HCT116 (cell line): ENCODE measurements at places on chromosomes 7 and 10. TPM values are rescaled to one million over a fixed set of nuclear protein-coding genes. Genes with fewer than 3 reads are reported as not detected.

SPOCK2 gene
- 1.1 TPM for total RNA-seq

BRI3 gene
- 102 TPM for total RNA-seq

COL17A1 gene
- total RNA-seq: 3.5 TPM

MAGI2 gene
- total RNA-seq: 0.22 TPM

NDUFB2 gene
- 143 TPM for total RNA-seq

- H3K27ac ChIP-seq: no peak overlapping the region; the same call in 1 of the 2 replicates
- DNase-seq: peak; percentile 72
- H3K27me3 ChIP-seq: peaks cover 12% of the 10 kb centered on the region; the same call in 1 of the 2 replicates
- no peaks in the 10 kb centered on the region for H3K36me3 ChIP-seq
These were observed 96.7 kb downstream of the HTR5A start for GRCh38 chr7:155166673-155167370.

DNA sequence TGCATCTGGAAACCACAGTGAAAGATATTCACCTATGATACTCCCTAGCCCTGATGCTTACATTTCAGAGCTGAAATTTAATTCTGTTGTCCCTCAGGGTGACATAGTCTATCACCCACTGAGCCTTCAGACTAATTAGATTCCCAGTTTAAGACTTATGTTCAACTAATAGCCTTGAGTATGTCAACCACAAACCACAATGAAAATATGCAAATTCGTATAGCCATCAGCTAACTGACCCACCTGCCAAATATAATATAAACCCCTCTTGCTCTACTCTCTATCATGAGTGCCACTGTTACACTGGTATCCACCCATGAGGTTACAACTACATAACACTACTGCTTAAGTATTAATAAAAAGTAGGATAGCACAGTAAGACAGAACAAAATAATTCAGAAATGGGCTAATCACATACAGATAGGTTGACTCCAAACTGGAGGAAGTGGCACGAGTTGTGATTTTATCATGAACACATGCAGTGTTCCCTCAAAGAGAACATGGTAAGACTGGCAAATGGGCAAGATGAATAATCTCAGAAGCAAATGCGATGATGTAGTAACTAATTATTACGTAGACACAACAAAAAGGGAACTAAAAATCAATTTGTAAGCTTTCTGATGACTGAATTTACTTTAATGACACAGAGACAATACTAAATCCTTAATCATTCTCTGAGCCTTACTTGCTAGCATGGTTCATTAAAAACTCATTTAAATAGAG is 290.6 kb downstream of the PARD3 start:
- DNase-seq: no peak
- H3K27me3 ChIP-seq: no peaks in the 10 kb centered on the region
- H3K4me3 ChIP-seq: no peak overlapping the region
- H3K36me3 ChIP-seq: no peaks in the 10 kb centered on the region

GRCh38 chr10:96829029-96829773 is 2.9 kb upstream of the LCOR start:
- H3K4me3 ChIP-seq: no peak overlapping the region
- H3K27ac ChIP-seq: no peak overlapping the region
- no peaks in the 10 kb centered on the region for H3K27me3 ChIP-seq
- DNase-seq: no peak
- no peaks in the 10 kb centered on the region for H3K36me3 ChIP-seq

DNA sequence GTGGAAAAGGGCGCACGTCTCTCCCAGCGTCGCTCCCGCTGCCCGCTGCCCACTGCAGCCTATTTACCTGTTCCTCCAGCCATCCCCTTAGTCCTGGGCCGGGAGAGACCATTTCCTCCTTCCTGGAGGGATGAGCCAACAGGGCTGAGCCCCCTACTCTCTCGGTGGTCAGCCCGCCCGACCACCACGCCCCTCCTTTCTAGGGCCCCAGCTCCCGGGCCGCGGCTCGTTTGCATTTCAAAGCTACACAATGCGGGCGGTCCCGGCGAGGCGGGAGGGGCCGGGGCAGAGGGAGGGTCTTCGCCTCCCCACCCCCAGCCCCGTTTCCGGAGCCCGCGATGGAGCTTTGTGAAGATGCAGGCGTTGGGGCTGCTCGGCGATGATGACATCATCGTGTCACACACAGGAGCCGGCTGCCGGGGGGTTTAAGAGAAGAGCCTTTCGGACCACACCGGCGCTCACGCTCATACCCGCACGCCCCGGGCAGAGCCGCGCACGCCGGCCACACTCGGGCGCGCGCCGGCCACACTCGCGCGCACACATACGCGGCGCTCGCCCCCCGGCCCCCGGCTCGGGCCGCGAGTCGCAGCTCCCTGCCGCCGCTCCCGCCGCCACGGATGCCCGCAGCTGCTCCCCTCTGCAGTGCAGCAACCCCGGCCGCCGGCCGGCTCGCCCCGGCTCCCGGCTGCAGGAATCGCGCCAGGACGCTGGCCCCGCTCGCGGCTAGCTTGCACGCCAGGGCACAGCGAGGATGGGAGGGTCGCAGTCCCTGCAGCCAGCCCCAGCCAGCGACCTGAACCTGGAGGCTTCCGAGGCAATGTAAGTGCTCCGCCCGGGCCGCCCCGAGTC is 107.7 kb upstream of the BTBD16 start:
- H3K27ac ChIP-seq: no peak overlapping the region
- no peak for DNase-seq
- H3K36me3 ChIP-seq: no peaks in the 10 kb centered on the region
- no peaks in the 10 kb centered on the region for H3K27me3 ChIP-seq

DNA sequence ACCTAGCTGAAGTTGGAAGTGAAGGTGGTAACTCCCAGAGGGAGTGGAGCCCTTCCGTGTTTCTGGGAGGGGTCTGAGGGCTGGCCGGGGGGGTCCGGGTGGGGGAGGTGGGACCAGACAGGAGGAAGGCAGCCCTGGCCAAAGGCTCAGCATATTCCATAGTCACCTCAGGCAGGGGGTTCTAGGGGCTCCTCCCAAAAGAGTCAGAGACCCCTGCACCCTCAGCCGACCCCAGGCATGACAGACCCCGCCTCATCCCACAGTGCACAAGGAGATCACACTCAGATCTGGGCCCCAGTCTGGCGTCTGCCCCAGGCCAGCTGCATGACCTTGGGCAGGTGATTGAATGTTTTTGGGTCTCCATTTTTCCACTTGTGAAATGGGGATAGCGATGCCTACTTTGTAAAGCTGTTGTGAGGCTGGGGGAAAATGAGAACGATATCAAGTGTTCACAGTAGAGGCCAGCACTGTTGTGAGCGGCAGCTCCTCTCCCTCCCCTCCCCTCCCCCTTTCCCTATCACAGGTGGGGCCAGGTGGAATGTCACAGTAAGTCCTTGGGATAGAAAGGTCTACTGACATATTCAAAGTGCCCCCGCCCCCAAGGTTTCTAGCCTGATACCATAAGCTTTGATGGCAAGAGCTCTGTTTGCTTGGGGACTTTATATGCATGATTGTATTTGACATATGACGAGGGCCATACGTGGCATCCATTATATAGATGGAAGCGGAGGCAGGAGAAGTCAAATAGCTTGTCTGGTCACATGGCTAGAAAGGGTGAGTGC is 33.3 kb downstream of the DNAJB12 start:
- peaks cover 74% of the 10 kb centered on the region for H3K4me1 ChIP-seq
- DNase-seq: no peak
- no peaks in the 10 kb centered on the region for H3K27me3 ChIP-seq
- no peaks in the 10 kb centered on the region for H3K36me3 ChIP-seq
- H3K4me3 ChIP-seq: peak overlapping the region; percentile 52; the same call in 1 of the 2 replicates
- peak overlapping the region; percentile 89 for H3K27ac ChIP-seq

DNA sequence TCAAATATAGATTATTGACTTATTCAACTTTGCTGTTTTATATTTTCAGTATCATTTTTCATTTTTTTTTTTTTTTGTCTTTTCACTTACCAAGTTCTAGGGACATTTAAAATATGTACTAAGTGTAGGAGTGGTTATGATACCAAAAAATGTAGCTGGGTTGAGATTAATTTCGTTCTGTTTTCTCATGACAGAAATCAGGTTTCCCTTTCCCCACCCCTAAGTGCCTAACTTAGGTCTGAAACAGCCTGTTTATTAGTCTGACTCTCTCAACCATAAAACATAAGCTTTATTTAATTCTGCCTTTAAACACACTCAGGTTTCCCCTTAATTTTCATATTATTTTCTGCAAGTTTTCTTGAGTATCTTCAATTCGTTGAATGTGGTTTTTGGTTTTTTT is 22.1 kb downstream of the TMEM106B start:
- H3K4me3 ChIP-seq: no peak overlapping the region
- no peaks in the 10 kb centered on the region for H3K4me1 ChIP-seq
- no peak for DNase-seq
- H3K27ac ChIP-seq: no peak overlapping the region
- H3K36me3 ChIP-seq: 0 out of 2 replicates have a peak, but pooled peaks cover 2% of the 10 kb centered on the region

- H3K27ac ChIP-seq: no peak overlapping the region
- no peak overlapping the region for H3K4me3 ChIP-seq
- no peaks in the 10 kb centered on the region for H3K36me3 ChIP-seq
- no peak for DNase-seq
These were observed 49.2 kb upstream of the AGR3 start for GRCh38 chr7:16930946-16931345.

DNA sequence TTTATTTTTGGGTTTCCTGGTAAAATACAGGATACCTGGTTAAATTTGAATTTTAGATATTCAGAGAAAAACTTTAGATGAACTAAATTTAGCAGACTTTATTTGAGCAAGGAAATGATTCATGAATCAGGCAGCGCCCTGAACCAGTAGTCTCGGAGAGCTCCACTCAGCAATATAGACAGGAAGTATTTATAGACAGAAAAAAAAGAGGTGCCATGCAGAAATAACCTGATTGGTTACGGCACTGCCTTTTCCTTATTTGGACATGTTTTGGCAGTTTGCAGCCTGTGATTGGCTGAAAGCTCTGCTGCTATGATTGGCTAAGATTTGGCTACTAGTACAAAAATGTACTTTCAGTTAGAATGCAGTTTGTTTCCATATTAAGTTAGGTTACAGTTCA is 198.3 kb upstream of the DKK1 start:
- H3K36me3 ChIP-seq: no peaks in the 10 kb centered on the region
- no peak overlapping the region for H3K4me3 ChIP-seq
- H3K4me1 ChIP-seq: no peaks in the 10 kb centered on the region
- H3K27me3 ChIP-seq: no peaks in the 10 kb centered on the region
- H3K27ac ChIP-seq: no peak overlapping the region

- H3K4me3 ChIP-seq: no peak overlapping the region
- H3K27ac ChIP-seq: no peak overlapping the region
These were observed 52.3 kb upstream of the ENO4 start for GRCh38 chr10:116796910-116797513.

DNA sequence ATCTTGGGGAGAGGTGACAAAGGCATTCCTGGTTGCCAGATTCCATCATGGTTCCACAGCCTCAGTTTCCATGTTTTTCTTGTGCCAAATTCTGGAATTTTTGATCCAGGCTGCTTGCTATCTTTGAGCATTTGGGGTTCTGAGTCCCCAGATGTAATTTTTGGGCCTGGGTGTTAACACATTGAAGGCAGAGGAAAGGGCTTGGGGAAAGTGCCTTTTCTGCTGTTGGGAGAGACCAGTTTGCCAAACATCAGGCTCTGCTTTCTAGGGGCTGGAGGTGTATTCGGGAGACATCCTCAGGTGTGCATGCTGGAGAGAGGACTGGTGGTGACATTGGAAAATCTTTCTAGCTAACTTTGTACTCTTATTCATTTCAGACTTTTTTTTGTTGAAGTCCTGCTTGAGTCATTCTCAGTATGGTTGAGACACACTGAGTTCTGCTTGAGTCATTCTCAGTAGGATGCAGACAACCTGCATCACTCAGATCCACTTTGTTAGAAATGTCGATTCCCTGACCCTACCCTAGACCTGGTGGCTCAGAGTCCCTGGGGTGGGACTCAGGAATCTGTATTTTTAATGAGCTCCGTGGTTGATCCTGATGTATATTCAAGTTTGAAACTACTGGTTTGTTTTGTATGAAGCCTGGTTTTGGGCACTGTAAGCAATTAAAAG is 101.0 kb downstream of the LRMDA start:
- no peak for DNase-seq
- peaks cover 3% of the 10 kb centered on the region; the same call in 1 of the 2 replicates for H3K27me3 ChIP-seq
- no peak overlapping the region for H3K27ac ChIP-seq
- no peak overlapping the region for H3K4me3 ChIP-seq

- H3K4me1 ChIP-seq: peaks cover 26% of the 10 kb centered on the region
- peak overlapping the region; percentile 64 for H3K4me3 ChIP-seq
- H3K27me3 ChIP-seq: no peaks in the 10 kb centered on the region
- no peak for DNase-seq
- peaks cover 9% of the 10 kb centered on the region; the same call in 1 of the 2 replicates for H3K36me3 ChIP-seq
These were observed 16.9 kb upstream of the GPR146 start for GRCh38 chr7:1027242-1028043.

- no peak overlapping the region for H3K4me3 ChIP-seq
- H3K27me3 ChIP-seq: no peaks in the 10 kb centered on the region; the same call in 1 of the 2 replicates
- no peak for DNase-seq
- no peaks in the 10 kb centered on the region for H3K36me3 ChIP-seq
These were observed 157.9 kb downstream of the GFRA1 start for GRCh38 chr10:116115036-116115641.

DNA sequence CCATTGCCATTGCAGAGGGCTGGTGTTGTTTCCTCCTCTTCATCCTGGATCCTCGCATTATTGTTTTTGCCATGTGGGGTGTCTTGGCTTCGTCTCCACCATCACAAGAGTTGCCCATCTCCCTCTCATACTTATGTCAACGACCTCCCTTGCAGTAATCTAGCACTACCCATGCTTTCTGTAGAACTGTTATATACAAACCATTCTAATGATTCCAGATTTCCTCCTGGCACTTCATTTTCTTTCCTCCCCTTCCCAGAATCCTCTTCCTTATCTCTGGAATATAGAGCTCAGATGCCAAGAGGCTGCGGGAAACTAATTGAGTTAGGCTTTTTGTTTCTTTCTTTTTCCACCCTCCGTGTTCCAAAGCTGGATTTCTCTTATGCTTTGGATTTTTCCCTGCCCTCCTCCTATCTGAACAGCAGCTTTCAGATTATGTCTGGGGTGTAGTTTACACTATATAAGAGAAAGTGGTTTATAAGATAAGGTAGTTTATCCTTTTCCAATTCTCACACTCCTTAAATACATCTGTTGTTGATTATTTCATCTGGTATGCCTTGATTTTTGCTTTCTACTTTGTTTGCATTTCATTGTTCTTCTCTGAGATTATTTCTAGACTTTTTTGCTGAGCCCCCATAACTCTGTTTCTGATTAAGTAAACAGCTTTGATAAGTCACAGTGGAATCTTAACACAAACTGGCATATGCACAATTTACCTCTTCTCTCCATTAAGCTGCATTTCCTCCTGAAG is 264.1 kb downstream of the BICC1 start:
- no peaks in the 10 kb centered on the region for H3K4me1 ChIP-seq
- H3K27ac ChIP-seq: no peak overlapping the region
- no peaks in the 10 kb centered on the region for H3K27me3 ChIP-seq
- no peaks in the 10 kb centered on the region for H3K36me3 ChIP-seq
- H3K4me3 ChIP-seq: no peak overlapping the region

DNA sequence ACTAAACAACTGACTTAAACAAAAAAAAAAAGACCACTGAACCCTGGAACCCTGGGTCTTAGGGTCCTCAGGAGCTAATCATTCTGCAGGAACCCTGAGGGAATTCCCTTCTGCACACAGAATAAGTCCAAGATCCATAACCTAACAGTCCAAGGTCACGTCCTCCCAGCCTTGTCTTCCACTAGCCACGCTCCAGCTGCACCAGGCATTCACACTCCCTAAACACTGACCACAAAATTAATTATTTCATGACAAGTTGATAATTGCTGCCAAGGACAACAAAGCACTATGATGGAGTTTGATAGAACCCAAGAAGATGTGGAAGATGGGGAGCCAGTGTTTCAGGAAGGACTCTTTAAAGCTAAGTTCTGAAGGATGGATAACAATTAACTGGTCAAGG is 130.6 kb downstream of the SH3PXD2A start:
- H3K36me3 ChIP-seq: no peaks in the 10 kb centered on the region
- no peaks in the 10 kb centered on the region for H3K4me1 ChIP-seq
- DNase-seq: no peak

GRCh38 chr7:69272101-69272500 is 326.2 kb upstream of the AUTS2 start:
- H3K4me1 ChIP-seq: no peaks in the 10 kb centered on the region
- no peak for DNase-seq
- H3K4me3 ChIP-seq: no peak overlapping the region
